CD4-positive, alpha-beta T cell (primary cell): ENCODE measurements at places on chromosomes 3 and 15.

DNA sequence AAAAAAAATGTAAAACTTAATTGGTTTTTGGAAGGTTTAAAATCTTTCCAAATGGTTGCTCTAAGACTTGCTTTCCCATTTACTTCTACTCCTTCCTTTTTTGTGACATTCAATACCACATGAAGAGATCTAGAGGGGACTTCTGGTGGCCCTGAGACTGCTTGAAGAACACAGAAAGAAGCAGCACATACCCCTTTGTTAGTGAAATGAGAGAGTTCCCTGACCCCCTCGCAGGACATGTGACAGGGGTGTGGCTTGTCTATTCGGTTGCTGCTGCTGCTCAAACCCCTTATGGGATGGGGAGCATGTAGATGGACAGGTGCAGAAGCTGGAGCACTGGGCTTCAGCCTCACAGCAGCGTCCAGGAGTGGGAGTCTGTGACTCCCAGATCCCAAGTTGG, 71.0 kb downstream of the ZMAT3 start:
- no peak for DNase-seq

DNA sequence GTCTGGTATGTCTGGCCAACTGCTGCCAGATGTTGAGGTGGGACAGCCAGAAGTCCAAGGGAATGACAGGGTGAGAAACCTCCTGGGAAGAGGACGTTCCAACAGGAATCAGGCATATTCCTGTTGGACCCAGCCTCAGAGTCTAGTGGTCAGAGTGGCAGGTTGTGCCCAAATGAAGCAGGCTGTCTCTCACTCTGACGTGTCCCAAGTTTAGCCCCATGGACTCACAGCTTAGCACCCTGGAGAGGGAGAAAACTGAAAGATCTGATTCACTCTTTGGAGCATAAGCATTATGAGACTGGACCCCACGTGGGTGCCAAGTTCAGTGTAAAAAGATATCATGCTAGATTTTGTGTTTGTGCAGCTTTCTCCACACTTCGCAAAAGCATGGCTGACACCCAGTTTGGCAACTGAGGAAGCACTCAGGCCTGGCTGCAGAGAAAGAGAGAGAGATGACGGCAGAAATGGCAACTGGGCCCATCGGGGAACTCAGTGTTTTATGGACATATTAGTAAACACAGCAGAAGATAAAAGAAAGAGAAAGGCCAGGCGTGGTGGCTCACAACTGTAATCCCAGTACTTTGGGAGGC, 88.2 kb upstream of the LMCD1 start:
- DNase-seq: no peak

- no peak for DNase-seq
Measured at GRCh38 chr3:36397841-36398240, 17.5 kb downstream of the STAC start.

DNA sequence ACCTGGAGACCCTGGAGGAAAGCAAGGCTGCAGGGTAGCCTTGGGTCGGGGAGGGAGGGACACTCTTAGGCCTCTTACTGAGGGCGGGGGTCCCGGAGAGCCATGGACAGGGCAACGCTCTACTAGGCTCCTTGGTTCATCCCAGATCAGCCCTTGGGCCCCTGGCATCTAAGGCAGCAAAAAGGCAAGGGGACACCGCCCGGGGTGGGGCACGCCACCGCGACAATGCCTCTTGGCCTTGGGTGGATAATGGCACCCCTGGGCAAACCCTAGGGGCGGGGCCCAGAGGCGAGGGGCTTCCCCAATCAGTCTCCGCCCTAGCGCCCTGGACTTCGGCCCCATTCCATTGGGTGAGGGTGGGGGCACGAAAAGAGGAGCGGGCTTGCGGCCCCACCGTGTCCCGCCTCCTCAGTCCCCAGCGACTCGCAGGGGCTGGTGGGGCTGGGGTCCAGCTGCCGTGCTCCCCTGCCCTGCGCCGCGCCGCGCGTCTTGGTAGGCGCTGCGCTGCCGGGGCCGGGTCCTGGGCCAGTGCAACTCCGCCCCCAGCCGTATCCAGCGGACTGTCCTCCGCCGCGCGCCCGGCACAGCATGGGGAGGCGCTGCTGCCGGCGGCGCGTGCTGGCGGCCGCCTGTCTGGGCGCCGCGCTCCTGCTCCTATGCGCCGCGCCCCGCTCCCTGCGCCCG, at the start of gene CHST13:
TSS of gene CHST13 (plus strand) at position 411 of the 684 bp plus-strand sequence. CDS start at position 589, 178 bp downstream.
- DNase-seq: no peak

GRCh38 chr3:11655196-11655928, 11.6 kb upstream of the VGLL4 start:
- no peak for DNase-seq

DNA sequence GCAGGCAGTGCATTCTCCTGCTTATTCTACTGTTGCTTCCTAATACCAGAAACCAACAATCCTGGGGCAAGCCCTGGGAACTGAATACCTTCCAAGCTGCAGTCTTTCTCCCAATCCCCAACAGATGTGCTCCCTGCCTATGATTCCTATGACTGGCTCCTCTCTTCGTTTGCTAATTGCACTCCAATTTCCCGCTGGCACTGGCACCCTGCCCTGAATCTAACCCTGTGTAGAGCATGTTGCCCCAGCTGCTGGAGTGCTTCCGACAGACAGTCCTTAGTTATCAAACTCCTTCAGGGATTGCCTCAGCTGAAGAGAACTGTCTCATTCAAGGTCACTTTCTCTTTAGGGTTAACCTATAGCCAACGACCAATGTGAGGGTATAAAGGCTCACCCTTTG, 214.1 kb downstream of the NECTIN3 start:
- no peak for DNase-seq

DNA sequence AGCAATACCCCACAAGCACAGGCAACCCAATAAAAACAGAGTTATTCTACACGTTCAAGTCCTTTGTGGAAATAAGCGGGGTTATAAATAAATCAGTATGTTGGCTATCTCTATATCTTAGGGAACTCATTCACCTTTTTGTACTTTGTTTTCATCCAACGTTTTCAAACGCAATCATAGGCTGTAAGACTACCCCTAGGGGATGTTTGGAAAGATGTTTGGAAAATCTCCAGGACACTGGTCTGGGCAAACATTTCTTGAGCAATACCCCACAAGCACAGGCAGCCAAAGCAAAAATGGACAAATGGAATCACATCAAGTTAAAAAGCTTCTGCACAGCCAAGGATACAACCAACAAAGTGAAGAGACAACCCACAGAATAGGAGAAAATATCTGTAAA, 70.1 kb downstream of the CLDN11 start:
- DNase-seq: no peak

GRCh38 chr3:25259871-25260270, 168.2 kb upstream of the RARB start:
- no peak for DNase-seq

GRCh38 chr3:143354342-143354741, 234.8 kb downstream of the CHST2 start:
- DNase-seq: no peak

DNA sequence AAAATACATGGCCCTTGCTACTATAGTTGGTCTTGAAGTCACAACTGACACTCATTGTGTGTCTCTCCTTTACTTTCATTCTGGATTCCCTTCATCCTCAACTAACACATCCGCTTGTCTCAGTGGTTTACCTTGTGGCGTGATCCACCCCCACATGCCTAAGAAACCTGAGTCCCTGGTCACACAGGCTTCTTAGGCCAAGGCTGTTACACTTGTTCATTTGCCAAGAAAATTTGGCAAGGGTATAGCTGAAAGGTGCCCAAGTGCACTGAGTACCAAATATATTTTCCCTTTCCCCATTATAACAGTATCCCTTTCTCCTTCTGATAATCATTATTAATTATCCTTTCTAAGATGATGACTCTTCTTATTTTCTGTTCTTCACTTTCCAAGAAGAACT, 207.6 kb upstream of the STAC start:
- no peak for DNase-seq

- no peak for DNase-seq
Measured at GRCh38 chr3:43499256-43499655, 122.6 kb downstream of the ANO10 start.

DNA sequence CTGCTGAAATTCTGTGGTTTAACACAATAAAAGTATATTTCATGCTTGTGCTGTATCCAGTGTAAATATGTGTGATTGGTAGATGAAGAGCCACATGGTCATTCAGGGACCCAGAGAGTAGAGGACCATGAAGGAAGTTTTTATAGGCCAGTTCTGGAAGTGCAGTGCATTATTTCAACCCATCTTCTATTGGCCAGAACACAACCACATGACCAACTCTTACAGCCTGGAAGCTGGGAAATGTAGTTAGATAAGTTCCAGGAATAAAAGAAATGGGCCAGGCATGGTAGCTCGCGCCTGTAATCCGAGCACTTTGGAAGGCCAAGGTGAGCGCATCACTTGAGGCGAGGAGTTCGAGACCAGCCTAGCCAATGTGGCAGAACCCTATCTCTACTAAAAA, 21.4 kb upstream of the PRTG start:
- no peak for DNase-seq

- no peak for DNase-seq
Measured at GRCh38 chr15:67741308-67741707, 84.0 kb upstream of the SKOR1 start.

GRCh38 chr3:56851966-56852884, 50.5 kb upstream of the ARHGEF3 start:
- no peak for DNase-seq

DNA sequence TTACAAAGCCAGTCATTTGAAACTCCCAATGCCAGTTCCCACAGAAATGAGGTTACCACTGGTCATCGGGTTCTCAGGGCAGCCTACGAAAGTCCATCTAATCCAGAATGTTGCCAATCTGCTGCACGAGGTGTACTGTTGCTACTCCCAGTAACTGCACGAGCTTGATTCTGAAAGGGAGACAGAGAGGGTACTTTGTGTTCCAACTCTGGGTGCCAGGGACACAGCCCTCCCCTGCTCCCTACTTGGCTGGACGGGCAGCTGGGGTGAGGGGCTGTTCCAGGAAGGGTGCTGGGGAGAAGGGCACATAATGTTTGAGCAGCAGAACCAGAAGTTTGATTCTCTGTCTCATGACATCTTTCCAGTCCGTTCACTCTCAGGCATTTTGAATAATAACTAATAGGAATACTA, 27.1 kb upstream of the OSBPL11 start:
- no peak for DNase-seq

DNA sequence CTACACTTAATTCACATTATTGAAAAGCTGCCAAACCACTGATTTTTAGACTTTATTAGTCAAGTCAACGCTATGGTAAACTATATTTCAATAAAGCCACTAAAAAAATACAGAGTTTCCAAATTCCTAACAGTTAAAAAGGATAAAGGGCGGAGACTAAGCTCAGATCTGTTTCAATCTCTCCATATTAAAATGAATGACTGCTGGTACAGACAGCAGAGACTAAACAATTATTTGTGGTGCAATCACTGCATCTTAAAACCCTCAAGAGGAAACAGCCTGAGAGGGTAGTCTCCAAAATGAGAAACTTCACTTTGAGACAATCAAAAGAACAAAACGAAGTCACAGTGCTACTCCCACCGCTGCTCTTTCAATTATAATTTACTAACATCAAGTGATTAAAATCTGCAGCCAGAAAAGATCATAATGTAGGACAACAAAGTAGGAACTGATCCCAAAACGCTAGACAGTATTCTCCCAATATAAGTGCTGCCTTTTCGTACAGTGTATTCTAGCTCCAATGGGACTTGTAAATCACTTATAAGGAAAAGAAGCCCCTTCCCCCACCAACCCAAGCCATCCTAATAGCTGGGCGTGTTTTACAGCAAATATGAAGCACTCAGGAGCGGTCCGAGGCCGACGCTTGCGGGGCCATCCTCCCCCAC, 1.2 kb downstream of the UBP1 start:
- no peak for DNase-seq

DNA sequence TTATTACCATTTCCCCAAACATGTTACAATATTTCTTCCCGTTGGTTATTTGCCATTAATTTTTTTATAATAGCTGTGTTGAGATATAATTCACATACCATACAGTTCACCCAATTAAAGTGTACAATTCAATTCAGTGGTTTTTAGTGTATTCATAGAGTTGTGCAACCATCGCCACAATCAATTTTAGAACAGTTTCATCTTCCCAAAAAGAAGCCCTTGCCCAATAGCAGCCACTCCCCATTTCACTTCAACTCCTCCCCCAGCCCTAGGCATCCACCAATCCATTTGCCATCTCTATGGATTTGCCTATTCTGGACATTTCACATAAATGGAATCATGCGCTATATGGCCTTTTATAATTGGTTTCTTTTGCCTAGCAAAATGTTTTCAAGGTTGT, 225.1 kb downstream of the EPHB1 start:
- no peak for DNase-seq

GRCh38 chr15:92745845-92746271, 90.3 kb upstream of the FAM174B start:
- no peak for DNase-seq

DNA sequence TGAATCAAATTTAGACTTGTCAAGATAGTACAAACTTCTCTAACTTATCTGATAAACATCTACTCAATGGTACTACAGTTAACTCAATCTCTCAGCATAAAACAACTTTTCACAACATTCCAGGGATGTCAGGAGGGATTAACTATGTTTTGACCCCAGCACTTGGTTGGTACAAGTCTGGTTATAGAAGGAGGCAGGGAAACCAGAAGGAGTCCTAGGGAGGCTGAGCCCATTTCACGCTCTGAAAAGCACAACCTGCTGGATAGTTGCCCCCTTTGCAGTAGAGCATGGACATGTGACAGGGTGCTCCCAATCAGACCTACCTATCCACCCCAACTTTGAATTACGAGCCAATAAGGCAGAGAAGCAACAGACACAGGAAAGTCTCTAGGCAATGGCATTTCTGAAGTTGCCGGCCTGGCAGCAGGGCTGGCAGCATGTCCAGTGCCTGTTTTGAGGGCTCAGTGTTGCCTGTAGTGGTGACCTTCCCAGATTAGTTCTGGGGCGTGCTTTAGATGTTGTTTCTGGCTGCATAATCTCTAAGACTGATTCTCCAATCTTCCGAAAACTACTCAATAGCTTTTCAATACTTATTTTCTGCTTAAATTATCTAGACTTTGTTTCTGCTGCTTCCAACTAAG, 8.2 kb downstream of the ANKUB1 start:
- no peak for DNase-seq

DNA sequence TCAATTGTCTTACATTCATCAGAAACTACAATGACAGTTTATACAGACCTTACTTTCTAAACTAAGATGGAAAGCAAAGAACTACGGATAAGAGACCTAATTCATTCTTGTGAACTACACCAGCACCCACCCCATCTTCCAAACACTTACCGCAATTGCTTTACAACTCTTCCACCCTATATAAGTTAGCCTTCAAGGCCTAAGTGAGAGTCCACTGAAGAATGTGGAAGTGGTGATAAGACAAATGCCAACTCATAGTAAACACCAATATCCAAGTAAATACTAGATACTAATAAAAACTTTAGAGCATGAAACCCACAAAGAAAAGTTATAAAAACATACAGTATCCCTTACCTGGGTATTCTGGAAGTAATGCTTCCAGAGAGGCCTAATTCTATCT, 13.6 kb downstream of the ARF4 start:
- no peak for DNase-seq

- DNase-seq: no peak
Measured at GRCh38 chr15:101660005-101660404, 7.8 kb upstream of the TM2D3 start.

- DNase-seq: no peak
Measured at GRCh38 chr3:173301647-173302046, 95.9 kb upstream of the NLGN1 start.
